ENCODE measurements at places on chromosomes 2 and 18.

DNA sequence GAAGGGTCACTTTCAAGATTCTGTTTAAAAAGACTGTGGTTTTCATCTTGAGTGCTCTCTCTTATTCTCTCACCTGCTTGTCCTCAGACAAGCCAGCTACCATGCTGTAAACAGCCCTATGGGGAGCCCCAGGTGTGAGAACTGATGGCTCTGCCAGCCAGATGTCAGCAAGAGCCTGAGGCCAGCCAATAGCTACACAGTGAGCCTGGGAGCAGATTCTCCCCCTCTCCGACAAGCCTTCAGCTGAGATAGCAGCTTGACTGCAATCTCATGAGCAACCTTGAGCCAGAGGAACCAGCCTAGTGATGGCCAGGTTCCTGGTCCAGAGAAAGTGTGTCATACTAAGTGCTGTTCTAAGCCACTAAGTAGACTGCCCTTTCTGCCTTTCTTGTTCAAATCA lies 272.1 kb downstream of the NAPG start:
- no peak for DNase-seq

GRCh38 chr2:148122788-148123187 lies 101.9 kb downstream of the MBD5 start:
- no peak for DNase-seq

GRCh38 chr2:102012061-102012614 lies 20.4 kb downstream of the IL1R2 start:
- DNase-seq, result no peak

DNA sequence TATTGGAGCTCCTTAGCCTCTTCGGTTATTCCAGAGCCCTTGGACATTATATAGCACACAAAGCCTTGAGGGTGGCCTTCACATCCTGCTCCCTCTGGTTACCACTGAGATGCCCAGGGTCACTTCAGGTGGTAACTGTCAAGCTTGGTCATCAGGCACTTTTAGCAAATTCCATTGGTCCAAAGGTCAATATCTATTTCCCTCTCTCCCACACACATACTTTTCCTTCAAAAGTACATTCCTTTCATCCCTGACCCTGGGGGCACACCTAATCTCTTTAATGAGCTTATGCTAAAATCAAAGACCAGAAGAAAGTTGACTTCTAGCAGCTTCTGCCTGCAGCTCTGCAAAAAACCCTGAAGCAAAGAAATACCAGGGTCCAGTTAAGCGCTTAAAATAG lies 172.0 kb upstream of the NRP2 start:
- DNase-seq, result no peak

DNA sequence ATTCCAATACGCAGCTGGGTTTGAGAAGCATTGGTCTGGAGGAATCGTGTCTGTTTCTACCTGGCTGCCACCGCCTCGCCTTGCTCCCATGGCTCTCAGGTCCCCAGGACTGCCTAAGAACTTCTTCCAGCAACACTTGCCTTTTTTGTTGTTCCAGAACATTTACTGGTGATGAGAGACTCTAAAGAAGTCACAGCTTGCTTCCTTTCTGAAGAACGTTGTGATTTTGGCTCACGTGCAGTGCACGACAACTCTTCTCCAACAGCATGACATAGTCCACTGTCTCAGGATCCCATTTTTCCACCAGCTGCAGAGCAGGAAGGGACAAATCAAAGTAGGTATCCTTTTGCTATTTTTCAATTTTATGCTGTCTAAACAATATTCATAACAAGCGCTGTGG lies 940.9 kb downstream of the SLC4A3 start:
- no peak for DNase-seq

DNA sequence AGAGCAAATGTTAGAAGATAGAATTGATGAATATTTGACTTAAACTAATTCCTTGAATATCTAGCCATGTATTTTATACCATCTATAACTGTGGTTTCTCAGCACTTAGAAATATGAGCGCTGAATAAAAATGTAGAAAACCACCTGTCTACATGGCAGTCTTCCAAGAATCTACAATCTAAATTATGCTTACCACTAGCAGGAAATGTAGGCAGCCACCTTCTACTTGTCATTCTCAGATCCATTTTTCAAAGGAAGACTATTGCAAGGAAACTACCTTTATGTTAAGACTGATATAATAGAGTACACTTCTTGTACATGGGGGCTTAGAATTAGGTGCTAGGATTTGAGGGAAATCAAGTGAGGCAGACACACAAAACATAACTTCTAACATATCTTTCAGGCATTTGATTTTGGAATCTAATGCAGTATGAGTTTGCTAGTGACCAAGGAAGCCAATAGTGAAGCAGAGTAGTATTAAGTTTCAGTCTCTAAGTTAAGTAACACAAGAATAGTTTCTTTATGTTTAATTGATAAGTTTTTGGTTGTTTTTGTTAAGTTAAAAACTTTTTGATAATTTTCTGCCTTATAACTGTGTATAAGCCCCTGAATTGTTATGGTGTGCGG lies 175.9 kb upstream of the ITGA4 start:
- DNase-seq, result no peak

- no peak for DNase-seq
Measured at GRCh38 chr2:233708942-233709341, 3.8 kb upstream of the UGT1A5 start.

GRCh38 chr2:224711859-224712665 lies 4.1 kb downstream of the CCDC195 start:
- DNase-seq, result no peak

- DNase-seq, result no peak
Measured at GRCh38 chr2:143030127-143030526, 99.1 kb upstream of the ARHGAP15 start.

- no peak for DNase-seq
Measured at GRCh38 chr2:43305517-43305916, 79.1 kb upstream of the ZFP36L2 start.

DNA sequence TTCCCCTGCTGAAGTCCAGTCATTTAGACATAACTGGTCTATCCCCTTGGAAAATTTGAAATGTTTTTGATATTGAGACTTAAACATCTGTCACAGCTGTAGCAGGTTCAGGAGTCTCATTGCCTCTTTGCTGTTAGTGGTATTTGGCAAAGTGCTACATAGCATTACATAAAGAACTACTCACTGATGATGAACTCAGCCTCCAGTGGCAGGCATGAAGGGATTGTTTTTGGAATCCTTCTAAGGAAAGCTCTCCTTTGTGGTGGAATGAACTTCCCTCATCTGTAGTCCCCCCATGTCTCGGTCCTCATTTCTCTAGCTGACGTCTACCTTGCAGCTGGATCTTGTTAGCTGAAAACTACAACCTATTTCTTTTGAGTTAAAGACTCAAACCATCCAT lies 111.6 kb downstream of the TACR1 start:
- DNase-seq, result no peak

DNA sequence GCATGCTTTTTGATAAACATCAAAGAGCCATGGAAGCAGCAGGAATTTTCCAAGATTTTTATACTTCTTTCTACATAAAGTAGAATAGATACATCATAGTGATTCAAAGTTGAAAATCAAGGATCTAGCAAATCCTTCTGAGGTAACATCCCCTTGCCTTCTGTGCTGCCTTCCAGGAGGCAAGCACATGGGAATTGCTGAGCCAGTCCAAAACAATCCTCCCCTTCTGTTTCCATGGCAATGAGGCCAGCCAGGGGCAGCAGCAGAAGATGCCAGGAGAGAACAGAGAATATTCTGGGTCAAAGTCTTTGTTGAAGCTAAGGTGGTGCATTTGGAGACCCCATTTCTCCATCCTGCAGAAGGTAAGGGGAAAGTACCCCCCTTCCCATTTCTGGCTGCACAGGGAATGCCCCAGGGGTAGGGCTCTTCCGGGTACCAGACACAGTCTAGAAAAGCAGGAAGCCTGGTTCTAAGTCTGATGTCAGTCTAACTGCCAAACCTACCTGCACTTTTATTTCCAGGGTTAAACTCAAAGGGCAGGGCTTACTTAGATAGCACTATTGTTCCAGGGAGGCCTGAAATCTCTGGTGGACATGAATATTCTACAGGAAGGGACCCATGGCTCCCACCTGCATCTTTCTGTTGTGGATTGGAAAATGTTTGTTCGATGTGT lies 22.1 kb downstream of the CENPA start:
- no peak for DNase-seq

- DNase-seq, result peak; percentile 19
Measured at GRCh38 chr18:74942319-74942910, 266.5 kb downstream of the PTGR3 start.

GRCh38 chr2:182937870-182938269 lies 71.4 kb upstream of the FRZB start:
- DNase-seq, result no peak

DNA sequence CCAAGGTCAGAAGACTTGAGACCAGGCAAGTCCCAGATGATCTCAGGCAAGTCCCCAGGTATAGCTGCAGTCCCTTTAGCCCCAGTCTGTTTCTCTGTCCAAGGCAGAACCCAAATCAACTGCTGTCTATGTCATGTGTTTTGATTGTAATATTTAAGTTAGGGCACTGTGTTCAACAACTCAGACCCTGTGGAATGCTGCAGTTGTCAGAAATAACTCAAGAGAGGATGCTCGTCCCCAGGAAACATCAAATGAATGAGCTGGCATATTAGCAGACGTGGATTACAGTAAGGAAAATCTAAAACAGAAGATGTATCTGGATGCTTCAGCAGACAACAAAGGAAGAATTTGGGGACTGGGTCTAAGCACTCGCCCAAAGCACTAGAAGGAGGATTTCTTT lies 70.1 kb downstream of the BCL11A start:
- peak; percentile 20 for DNase-seq

- DNase-seq, result no peak
Measured at GRCh38 chr2:136207665-136208064, 89.7 kb upstream of the CXCR4 start.

GRCh38 chr2:83633423-83633822 lies 825.7 kb downstream of the SUCLG1 start:
- no peak for DNase-seq

DNA sequence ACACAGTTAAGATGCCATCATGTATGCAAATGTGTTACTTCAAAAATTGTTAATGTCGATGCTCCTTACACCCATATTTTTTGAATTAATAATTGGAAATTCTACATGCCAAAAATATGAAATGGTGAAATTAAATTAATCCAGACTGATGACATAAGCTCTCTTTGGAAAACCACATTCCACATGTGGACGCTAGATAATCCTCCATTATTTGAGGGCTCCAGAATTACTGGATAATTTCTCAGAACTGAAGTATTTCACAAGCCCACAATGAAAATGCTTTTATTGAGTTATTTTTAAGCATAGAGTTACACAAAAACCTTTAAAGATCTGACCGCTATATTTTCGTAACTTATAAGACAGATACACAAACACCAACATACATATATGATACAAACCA lies 47.8 kb downstream of the FARSB start:
- DNase-seq, result no peak

DNA sequence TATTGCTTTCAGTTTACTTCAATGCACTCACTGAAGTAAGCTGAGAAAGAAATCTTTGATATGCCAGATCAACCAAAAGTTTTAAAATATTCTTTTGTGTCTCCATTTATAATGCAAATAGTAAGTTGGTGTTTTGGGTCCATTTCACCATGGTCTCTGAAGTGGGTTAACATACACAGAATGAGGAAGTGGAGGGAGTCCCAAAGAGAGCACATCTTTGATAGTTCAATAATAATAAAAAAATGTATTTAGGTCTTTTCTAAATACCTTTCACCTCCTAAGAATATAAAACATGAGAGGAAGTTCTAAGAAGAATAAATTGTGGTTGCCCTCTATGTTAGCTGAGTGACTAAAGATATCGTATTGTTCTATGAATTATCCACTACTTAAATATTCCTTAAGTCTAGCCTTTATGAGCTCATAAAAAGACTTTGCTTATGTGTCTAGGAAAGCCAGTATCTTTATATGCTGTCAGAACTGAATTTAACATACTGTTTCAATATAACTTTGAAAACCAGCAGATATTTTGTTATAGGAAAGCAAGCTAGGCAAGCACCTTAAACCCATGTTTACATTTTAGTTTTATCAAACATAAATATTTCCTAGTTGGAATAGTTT lies 148.7 kb upstream of the ZEB2 start:
- DNase-seq, result no peak

- DNase-seq, result peak; percentile 76
Measured at GRCh38 chr2:20050646-20051531, 539 bp downstream of the LAPTM4A start.

GRCh38 chr2:193988784-193989183 lies 1668.2 kb upstream of the SLC39A10 start:
- DNase-seq, result no peak

Measured in dermis microvascular lymphatic vessel endothelial cell (primary cell).